EL (cell line): ENCODE measurements at places on chromosomes 5 and 9.
A peak's percentile ranks its signal among the peaks of the same experiment; 100 is the strongest.

DNA sequence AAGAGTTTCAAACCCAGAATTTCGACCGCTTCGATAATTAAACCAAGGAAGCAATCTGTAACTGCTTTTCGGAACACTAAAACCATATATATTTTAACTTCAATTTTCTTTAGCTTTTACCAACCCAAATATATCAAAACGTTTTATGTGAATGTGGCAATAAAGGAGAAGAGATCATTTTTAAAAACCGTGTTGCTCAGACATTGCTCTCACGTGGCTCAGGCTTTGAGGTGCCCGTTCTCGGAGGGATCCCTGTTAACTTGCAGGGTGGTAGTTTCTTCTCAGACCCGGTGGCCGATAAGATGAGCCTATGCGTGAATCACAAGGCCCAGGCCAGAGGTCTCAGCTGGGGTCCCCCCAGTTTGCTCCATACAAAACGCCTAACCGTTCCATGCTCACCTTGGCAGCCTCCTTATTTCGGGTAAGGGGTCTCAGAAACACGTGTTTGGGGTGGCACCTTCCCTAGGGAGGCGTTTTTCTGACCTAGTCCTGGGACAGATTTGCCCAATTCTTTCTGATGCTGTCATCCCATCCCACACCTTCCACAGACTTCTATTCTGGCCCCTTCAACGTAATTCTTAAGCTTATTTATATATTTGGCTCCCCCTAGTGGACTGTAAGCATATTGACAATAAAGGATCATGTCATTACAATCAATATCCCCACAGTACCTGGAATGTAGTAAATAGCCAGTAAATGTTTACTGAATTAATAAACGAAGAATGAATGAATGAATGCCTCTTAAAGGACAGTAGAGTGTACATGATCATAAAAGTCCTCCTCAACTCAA lies 48.1 kb downstream of the THBS4 start:
- DNase-seq, result peak; percentile 79

DNA sequence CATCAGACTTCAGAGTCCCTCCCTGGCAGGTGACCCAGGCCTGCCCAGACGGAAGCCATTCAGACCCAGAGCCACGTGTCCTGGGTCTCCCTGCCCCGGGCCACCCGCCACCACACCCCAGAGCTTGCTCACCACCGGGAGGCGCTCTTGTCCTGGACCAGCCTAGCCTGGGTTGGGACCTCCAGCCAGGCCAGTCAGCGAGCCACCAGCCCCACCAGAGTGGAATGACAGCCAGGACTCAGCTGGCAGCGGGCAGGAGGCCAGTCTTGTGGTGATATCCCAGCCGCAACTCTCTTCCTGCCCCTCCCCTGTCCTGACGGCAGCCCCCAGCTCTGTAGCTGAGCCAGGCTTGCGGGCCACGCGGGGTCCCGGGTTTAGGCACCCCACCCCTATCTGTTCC lies 1.7 kb upstream of the PTGDS start:
- DNase-seq, result no peak

GRCh38 chr5:42772265-42772993 lies 15.8 kb downstream of the CCDC152 start:
- DNase-seq, result no peak

DNA sequence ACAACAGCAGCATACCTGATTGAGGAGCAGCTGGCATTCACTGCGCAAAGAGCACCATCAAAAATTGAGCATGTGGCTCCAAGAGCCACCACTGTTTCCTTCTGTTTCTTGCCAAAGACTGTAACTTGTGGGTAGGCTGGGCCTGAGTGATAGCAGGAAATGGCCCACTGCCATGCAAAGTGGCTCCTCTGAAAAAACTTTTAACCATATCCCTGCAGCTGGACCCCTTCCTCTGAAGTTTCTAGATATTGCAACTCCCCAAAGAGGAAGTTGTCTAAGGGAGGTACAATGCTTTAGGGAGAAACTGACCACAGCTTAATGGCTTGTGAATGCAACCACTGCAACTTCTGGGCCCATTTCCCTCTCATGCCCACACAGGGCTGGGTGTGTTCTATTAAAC lies 355.4 kb upstream of the PDE4D start:
- no peak for DNase-seq

DNA sequence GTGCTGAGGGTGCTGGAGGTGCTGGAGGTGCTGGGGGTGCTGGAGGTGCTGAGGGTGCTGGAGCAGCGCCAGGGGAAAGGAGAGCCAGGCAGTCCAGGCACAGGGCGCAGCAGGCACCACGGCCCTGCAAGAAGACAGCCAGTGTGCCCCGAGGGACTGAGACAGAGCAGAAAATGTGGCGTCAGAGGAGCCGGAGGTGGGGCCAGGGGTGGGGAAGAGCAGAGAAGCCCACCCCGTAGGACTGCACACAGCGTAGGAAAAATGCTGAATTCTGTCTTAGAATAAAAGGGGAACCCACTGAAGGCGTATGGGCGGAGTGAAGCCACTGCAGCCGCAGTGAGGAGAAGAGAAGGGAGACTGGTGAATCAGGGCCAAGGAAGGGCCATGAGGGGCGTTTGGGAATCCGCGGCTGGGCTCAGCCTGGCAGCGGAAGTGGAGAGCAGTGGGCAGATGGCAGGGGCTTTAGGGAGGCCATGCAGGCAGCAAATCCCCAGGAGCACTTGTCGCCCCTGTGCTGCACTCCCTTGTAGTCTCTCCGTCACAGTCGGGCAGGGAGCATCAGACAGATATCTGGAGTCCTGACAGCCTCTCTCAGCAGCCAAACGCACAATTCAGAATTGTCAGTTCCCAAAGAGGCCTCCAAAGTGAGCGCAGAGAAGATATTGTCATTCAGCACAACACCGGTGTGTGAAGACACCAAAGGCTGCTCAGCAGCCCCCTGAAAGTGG lies 35.9 kb upstream of the LECT2 start:
- no peak for DNase-seq

DNA sequence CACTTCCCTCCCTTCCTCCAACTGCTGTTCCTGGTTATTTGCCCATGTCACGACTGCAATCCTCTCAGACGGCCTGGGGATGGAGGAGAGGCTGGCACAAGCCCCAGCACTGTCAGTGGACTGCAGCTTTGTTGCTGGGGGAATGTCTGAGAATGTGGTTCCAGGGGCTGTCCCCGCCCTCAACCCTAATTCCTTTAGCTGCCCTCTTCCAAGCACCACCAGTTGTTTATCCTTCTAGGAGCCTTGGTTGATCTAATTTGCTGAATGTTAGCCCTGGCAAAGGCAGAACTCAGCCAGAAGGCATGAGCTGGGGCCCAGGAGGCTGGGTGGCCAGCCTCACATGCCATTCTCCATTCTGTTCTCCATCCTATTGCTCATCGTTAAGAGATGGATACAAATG lies 51.6 kb downstream of the ADAM19 start:
- DNase-seq, result peak; percentile 22

GRCh38 chr5:177382423-177383029 lies 1.7 kb upstream of the SLC34A1 start:
- DNase-seq, result peak; percentile 18

DNA sequence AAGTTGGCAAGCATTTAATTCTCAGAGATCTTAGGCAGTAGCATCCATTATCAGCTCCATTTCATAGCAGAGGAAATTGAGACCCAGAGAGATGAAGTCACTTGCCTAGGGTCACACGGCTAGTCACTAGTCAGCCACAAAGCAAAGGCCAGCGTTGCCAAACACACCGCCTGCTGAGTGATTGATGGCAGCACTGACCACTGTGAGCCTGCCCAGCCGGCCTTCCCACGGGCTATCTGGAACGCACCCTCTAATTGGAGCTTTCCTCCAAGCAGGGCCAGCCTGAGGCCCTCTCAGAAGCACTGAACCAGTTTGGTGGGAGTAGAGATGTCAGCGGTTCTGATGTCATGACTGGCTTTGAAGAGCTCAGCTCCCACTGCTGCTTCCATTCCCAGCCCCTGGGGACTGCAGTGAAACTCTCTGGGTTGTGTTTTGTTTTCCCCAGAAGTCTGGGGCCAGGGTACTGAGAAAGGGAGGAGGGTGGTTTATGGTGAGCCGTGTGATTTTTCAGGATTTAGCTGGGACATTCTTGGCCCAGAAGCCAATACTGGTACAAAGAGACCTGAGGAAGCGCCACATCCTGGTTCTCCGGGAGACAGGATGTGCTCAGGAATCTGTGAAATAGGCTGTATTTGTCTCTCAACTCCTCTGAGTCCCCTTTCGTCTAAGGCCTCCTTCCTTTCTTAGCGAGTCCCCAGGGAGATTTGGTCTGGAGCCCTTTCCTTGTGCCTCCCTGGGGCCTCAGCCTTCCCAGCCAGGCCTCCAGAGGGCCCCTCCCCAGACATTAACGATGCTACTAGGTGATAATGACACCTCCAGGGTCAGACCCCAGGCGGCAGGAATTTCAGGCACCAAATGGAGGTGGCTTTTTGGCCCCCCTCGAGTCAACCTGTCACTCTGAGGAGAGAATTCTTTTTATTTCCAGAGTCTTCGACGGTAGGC lies 44.5 kb downstream of the SPRY4 start:
- DNase-seq, result no peak

DNA sequence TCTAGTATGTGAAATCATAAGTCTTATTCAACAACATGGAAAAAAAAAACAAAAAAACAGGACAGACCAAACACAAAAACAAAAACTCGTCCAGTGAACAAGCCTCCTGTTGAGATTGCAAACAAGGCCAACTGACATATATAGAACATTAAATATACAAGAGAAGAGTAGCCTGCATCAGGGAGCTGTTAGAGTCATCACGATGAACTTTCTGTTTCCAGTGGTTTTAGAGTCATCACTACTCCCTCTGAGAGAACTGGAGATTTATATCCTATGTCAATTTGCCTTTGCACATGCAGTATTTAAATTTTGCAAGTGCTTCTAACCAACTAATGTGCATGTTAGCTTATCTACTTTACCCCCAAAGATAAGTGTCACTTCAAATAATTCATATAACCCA lies 9.9 kb downstream of the SNCAIP start:
- DNase-seq, result no peak

GRCh38 chr9:133429214-133429613 lies 7.0 kb downstream of the ADAMTS13 start:
- DNase-seq, result no peak

DNA sequence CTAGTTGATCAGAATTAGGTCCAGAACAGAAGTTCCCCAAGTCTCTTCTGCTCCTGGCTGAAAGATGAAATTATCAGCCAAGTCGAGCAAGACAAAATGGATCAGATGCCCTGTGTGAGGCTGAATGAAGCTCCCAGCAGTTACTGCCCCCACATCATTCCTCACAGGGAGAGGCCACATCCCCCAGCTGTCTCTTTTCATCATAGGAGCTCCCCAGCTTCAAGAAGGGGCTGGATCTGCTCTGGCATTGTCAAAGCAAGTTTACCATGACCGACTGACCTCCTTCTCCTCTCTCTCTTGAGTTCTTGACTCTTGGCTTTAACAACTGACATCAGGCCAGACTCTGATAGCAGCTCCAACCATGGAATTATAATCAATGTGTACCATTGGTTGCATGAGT lies 133.3 kb upstream of the RAD23B start:
- DNase-seq, result no peak

- no peak for DNase-seq
Measured at GRCh38 chr5:10009802-10010201, 239.9 kb downstream of the ATPSCKMT start.

- no peak for DNase-seq
Measured at GRCh38 chr5:71938895-71939294, 168.4 kb upstream of the MAP1B start.

DNA sequence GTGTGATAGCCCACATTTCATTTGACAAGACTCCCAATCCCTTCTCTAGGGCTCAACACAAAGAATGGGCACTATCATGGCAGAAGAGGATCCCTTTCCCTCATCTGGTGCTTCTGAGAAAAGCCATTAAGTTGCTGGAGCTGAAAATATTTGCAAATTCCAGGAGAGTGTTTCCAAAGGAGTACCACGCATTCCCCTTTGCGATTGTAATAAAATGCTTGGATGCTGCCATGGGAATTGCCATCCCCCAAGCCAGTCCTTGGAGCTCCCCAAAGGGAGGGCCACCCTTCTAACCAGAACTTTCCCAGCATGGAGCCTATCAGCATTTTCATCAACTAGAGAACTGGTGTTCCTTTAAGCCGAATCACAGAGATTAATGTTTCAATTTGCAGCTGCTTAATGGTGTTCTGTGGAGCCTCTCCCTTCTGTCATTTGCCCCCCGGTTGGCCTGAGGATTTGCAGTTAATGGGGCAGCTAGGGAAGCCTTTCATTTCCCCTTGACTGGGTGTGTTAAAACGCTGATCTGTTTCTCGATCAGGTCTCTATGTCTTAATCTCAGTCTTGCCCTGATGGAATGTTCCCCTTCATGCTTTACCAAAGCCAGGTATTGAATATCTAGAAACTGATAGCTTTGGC lies 133.0 kb downstream of the ENC1 start:
- DNase-seq, result no peak

DNA sequence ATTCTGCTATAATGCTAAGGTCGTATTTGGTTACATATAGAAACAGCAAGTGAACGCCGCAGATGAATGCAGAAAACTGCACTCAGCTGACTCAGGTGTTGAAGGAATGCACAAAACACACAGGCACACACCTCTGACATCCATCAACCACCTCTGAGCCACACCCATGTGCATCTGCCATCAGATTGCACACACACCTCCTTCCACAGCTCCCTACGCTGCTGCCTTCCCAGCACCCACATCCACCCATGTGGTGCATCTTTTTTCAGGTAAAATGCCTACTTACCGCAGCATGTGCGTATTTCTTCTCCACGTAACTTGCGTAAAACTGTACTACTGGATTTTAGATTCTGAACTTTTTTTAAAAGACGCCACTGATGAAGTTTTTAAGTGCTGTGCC lies 7.1 kb downstream of the STK10 start:
- DNase-seq, result no peak

- no peak for DNase-seq
Measured at GRCh38 chr9:25864509-25864908, 186.3 kb upstream of the TUSC1 start.

- peak; percentile 39 for DNase-seq
Measured at GRCh38 chr9:34332076-34332964, 3.0 kb downstream of the NUDT2 start.

- no peak for DNase-seq
Measured at GRCh38 chr9:106675780-106676179, 187.2 kb upstream of the ZNF462 start.

DNA sequence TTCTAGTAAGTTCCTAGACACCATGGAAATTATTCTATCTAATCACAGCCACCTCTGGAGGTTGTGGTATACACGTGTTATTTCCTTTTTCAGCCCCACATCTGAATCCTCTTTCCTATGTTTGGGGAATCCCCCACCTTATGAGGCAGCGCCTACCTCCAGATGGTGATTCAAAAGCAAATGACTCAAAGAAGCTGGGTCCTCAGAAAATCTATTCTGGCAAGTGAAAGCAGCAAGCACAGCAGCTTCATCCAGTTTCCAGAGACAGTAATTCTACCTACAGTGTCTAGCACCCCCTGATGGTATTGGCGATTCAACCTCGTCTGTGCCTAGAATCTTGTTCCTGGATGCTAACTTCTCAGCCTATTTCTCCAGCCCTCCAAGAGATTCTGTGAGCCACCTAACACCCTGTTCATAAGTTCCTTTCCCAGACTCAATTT lies 43.0 kb downstream of the STRBP start:
- DNase-seq, result peak; percentile 71
